Neural progenitor cell (in vitro differentiated cells): ENCODE measurements at places on chromosomes 2 and 18. TPM values are rescaled to one million over a fixed set of nuclear protein-coding genes. Genes with fewer than 3 reads are reported as not detected.

- DNase-seq = no peak
Measured at GRCh38 chr2:21270708-21271122, 146.9 kb downstream of the TDRD15 start.

DNA sequence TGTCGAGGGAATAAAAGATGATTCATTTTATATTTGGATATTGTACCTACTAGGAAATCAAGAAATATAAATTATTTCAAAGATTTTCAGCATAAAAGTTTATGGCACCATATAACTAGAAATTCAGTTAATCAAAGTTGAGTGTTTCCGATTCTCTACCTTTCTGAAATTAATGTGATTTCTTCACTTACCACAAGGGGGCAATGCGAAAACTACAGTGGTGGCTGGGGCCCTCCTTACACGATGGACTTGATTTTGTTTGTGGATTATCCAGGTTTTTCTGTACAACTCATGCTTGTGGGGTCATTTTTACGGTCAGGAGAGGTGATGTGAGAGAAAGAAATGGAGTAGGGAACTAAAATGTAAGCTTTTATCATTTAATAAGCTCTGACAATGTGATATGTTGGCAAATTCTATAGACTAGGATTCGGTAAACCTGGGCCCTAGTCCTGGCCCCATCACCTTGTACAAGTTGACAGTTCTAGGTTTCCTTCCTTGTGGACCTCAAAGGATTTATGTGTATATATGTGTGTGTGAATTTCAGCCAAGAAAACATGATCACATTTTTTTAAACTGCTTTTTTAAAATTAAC, 47.6 kb downstream of the G6PC2 start:
- peak; percentile 37 for DNase-seq

- DNase-seq = no peak
Measured at GRCh38 chr2:207571370-207571769, 41.6 kb downstream of the CREB1 start.

GRCh38 chr2:191666732-191667131, 11.2 kb upstream of the NABP1 start:
- no peak for DNase-seq

- DNase-seq = no peak
Measured at GRCh38 chr2:221581986-221582385, 9.9 kb upstream of the EPHA4 start.

- DNase-seq = no peak
Measured at GRCh38 chr2:204946892-204947291, 401.6 kb downstream of the PARD3B start.

The EFR3B gene
- 17.2 and 21.2 TPM in 2 replicates for total RNA-seq
